ENCODE measurements at places on chromosomes 11 and 22.
A peak's percentile ranks its signal among the peaks of the same experiment; 100 is the strongest.

DNA sequence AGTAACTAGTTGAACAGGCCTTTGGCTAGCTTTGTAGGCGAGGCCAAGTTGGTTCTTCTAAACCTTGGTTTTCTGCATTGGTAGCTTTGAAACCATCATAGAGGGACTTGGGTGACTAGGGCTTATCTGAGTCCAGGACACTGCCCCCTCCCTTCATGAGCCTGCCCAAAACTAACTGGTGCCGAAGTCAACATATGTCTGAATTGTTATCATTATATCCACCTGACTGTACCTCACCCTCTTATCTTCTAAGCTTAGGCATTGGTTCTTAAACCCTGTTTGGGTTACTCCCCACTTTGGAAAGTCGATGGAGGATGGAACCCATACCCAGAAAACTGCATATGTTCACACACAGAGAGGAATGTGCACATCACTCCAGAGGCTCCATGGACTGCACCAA is 7.6 kb upstream of the MAPK8IP1 start:
- DNase-seq: no peak

GRCh38 chr11:130801333-130802122 is 114.8 kb downstream of the SNX19 start:
- no peak for DNase-seq

DNA sequence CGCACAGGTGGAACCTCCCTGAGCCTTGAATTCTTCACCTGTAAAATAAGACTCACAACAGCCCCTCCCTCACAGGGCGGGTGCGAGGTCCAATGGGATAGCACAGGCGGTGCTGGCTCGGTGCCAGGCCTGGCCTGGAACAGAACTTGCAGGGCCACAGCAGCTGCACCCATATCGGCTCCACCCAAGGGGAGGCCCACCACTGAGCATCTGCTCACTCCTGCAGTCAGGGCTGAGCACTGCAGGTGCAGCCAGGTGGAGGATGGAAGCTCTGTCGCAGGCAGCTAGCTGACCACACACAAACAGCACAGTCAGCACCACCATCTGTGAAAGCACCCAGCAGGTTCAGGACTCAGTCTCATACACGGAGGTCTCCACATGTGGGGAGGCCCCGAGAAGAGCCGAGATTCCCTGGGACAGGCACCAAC is 19.6 kb downstream of the VPS37C start:
- DNase-seq: peak; percentile 52

DNA sequence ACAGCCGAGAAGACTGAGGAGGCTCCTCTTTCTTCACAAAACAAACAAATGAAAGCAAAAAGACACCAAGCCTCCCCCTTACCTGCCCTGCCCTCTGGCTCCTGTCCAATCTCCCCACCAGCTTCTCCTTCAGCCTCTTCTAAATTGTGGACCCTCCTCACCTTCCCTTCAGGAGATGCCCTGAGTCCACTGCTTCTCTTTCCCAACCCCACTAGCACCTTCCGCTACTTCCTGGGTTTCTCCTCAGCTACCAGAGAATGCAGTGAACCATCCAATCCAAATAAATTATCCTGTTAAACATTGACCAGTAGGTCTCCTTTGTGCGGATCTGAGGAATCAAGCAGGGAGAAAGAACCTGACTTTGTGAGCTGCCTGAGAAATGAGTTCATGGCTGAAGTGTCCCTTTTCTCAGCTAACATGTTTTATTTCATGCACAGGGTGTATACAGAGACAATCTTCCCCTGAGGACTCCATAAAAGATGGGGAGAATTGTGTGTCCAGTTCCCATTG is 63.2 kb upstream of the VPREB1 start:
- DNase-seq: no peak

GRCh38 chr11:6928916-6929315 is 2.7 kb downstream of the ZNF215 start:
- no peak for DNase-seq

DNA sequence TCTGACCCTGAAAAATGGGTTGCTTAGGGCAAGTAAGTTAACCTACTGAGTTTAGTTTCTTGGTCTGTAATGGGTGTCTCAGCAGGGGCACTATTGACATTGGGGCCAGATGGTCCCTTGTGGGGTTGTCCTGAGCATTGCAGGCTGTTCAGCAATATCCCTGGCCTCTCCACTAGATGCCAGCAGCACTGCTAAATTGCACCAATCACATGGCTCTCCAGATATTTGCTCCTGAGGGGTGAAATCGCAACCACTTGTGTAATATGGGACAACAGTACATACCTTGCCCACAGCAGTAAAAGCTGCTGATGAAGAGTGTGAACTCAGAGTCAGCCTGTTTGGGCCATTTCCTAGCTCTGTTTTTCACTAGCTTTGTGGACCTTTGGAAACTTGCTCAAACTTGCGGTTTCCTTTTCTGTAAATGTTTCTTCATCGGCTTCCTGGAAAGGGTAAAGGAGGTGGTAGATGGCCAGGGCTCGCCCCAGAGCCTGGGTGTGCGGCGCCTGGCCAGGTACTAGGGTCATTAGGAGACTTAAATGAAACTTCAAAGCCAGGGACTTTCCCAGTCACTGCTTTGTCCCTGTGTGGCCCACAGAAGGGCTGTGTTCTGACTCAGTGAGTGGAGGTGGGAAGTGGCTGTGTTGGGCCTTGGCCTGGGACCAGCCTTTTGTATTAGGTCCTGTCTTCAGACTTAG is 13.0 kb downstream of the NCF4 start:
- no peak for DNase-seq

- no peak for DNase-seq
Observed at GRCh38 chr22:32130464-32130863, 28.6 kb downstream of the C22orf42 start.

DNA sequence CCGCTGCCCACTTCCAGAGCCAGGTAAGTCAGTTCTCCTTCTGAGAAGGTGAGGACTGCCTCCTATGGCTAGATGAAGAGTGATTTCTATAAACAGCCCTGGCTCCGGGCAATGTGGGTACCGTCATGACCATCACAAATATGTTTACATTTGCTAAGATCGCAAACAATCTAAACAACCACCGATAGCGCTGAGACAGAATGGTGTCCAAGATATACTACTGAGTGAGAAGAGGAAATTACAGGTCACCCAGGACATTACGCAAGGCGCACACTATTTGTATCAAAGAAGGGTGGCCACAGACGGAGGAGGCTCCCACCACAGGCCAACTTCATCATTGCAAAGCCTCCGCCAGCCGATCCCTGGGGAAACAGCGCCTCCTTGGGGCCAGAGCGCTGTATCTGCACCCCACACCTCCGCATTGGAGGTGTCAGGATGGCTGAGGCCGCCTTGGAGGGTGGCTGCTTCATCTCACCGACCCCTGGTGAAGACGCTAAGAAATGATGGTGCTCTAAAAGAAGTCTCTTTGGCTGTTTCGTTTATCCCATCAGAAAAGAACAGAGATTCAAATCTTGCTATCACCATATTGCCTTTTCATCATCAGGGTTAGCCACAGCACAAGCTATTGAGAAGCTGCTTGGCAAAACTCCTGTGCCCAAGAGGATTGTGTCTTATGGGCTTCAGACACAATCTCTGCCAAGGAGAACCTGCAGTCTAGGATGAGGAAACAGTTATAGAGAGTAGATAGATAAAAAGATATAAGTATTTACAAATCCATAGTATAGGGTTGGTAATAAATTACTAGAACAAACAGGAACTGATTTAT is 12.3 kb upstream of the ASRGL1 start:
- no peak for DNase-seq

GRCh38 chr22:37818409-37819104 is 4.6 kb upstream of the GALR3 start:
- peak; percentile 58 for DNase-seq

- DNase-seq: no peak
Observed at GRCh38 chr11:13238879-13239514, 38.6 kb upstream of the BMAL1 start.

Measured in heart left ventricle (tissue), 16 donors.